PC-9 (cell line): ENCODE measurements at places on chromosomes 3 and 15. TPM values are rescaled to one million over a fixed set of nuclear protein-coding genes. Genes with fewer than 3 reads are reported as not detected.
A peak's percentile ranks its signal among the peaks of the same experiment; 100 is the strongest.

The ZIC1 gene
- total RNA-seq, result not detected in 2 replicates

DNA sequence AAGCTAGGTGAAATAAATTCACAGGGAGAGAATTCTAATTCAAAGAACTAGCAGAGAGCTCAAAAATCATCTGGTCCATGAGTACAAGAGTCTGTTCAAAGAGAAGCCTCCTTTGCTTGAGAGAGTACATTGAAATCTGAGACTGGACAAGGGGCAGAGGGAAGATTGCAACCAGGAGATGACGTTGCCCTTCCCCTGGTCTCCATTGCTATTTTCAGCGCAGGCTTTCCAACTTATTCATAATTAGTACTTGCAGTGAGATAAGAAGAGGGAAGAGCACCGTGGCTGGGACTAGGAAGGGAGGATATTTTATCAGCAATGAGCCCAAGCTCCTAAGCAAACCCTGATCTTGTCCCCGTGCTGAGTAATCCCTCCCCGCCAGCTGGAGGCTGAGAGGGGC is 251.8 kb upstream of the RORA start:
- H3K4me3 ChIP-seq, result no peak overlapping the region
- H3K4me1 ChIP-seq, result no peaks in the 10 kb centered on the region
- no peak for DNase-seq
- peaks cover 15% of the 10 kb centered on the region; the same call in 1 of the 2 replicates for H3K27me3 ChIP-seq
- H3K27ac ChIP-seq, result no peak overlapping the region
- no peaks in the 10 kb centered on the region for H3K36me3 ChIP-seq

DNA sequence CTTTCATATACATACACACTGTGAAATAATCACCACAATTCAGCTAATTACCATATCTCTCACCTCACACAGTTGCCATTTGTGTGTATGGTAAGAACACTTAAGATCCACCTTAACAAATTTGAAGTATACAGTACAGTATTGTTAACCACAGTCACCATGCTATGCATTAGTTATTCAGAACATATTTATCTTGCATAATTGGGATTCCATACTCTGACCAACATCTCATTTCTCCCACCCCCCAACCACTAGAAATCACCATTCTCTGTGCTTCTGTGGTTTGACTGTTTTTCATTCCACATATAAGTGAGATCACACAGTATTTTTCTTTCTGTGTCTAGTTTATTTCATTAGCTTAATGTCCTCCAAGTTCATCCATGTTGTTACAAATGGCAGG is 247.7 kb upstream of the CTNNB1 start:
- no peak overlapping the region for H3K4me3 ChIP-seq
- no peaks in the 10 kb centered on the region for H3K27me3 ChIP-seq
- H3K4me1 ChIP-seq, result no peaks in the 10 kb centered on the region
- no peaks in the 10 kb centered on the region for H3K36me3 ChIP-seq

The PLSCR5 gene
- not detected in 2 replicates for total RNA-seq

- no peak overlapping the region for H3K4me3 ChIP-seq
- H3K27me3 ChIP-seq, result no peaks in the 10 kb centered on the region
- no peak for DNase-seq
- no peak overlapping the region for H3K27ac ChIP-seq
- no peaks in the 10 kb centered on the region for H3K4me1 ChIP-seq
Observed at GRCh38 chr3:152185891-152186630, 82.7 kb upstream of the MBNL1 start.

The TNNC1 gene
- total RNA-seq, result 8.3 and 8.4 TPM in 2 replicates

DNA sequence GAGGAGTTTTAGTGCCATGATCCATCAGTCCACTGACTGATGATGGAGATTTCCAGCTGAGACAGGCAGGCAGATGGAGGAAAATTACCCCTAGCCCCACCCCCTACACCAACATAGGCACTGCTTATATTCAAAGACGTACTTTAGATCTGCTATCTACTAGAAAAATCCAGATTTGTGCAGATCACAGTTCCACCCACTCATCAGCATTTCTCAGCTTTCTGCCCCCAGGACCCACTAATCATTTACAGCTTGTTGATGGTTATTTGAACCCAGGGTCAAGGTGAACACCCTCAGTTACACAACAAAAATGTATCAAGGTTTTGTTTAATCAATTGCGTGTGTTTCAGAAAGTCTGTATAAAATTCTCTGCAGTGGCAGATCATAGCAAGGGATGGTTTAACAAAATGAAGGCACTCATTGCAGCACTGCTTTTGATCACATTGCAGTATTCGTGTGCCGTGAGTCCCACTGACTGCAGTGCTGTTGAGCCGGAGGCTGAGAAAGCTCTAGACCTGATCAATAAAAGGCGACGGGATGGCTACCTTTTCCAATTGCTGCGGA is at the start of gene HRG:
Gene HRG (plus strand): TSS at position 390 of the 564 bp plus-strand sequence. CDS start 18 bp downstream, at position 408.
- H3K4me1 ChIP-seq, result peaks cover 20% of the 10 kb centered on the region
- no peak within 1 kb of the TSS for H3K27ac ChIP-seq
- H3K27me3 ChIP-seq, result no peaks in the 10 kb centered on the region
- no peaks in the 10 kb centered on the region for H3K36me3 ChIP-seq
- no peak within 1 kb of the TSS for H3K4me3 ChIP-seq

DNA sequence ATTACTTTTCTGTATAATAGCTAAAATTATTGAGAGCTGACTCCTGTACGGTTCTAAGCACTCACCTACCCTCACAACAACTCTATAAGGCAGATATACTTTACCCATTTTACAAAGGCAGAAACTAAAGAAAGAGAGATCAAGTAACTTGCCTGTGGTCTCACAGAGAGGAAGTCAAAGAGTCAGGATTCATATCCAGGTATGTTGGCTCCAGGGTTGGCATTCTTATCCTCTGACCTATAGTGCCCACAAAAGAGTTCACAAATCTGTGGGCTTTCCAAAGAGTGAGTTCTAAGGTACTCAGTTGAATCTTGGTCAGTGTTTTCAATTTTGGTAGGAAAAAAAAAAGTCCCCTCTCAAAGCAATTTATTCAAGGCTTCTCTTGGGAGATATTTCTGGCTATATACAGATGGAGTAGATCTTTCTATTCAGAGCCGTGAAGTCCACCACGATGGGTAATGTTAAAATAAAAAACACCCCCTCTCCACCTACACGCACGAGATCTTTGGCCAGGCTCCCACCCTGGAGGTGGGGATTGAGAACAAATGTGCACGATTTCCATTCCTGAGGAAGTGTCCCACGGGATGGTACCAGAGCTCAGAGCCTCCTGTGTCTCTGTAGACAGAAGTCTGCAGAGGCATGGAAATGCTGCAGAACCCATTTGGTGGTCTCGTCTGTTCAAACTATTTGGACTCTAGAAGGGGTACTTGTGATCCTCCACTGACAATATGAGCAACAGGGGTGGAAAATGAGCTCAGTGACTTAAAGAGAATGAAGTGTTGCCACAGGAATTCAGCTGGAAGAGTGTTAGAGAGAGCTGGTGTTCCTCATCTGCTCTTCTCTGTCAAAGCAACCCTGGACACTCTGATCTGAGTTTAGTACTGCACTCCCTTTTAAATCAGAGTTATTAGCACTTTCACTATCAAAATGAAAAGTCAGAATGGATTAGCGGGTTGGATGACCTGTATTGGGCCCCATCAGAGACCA is 212.1 kb upstream of the EIF1B start:
- H3K36me3 ChIP-seq, result no peaks in the 10 kb centered on the region
- H3K4me3 ChIP-seq, result no peak overlapping the region
- no peak for DNase-seq
- no peaks in the 10 kb centered on the region for H3K4me1 ChIP-seq
- H3K27ac ChIP-seq, result no peak overlapping the region
- peaks cover 16% of the 10 kb centered on the region; the same call in 1 of the 2 replicates for H3K27me3 ChIP-seq

DNA sequence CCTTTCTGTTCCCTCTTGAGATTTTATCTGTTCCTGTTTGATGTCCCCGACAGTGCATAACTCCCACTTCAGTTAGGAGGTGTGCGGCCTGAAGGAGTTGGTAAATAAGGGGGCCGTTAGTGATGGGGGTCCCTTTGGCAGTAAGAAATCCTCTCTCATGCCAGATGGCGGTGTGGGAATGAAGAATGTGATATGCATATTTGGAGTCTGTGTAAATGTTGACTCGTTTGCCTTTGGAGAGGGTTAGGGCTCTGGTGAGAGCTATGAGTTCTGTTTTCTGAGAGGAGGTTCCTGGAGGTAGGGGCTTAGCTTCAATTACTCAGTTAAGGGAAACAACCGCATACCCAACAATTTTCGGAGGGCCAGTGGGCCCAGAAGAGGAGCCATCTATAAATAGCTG is 38.8 kb upstream of the RNF7 start:
- peaks cover 65% of the 10 kb centered on the region for H3K27me3 ChIP-seq
- DNase-seq, result no peak
- no peak overlapping the region for H3K4me3 ChIP-seq
- no peak overlapping the region for H3K27ac ChIP-seq
- H3K4me1 ChIP-seq, result no peaks in the 10 kb centered on the region

- peak overlapping the region; percentile 99 for H3K27ac ChIP-seq
- peaks cover 43% of the 10 kb centered on the region for H3K36me3 ChIP-seq
- no peaks in the 10 kb centered on the region for H3K27me3 ChIP-seq
- H3K4me1 ChIP-seq, result peaks cover 80% of the 10 kb centered on the region
- H3K4me3 ChIP-seq, result no peak overlapping the region
Observed at GRCh38 chr3:14415501-14415900, 13.1 kb downstream of the SLC6A6 start.

The GPR27 gene
- not detected in 2 replicates for total RNA-seq

GRCh38 chr3:39269528-39269927 is 10.3 kb downstream of the CX3CR1 start:
- H3K36me3 ChIP-seq, result no peaks in the 10 kb centered on the region
- no peak overlapping the region for H3K27ac ChIP-seq
- peaks cover 29% of the 10 kb centered on the region for H3K27me3 ChIP-seq
- DNase-seq, result no peak
- H3K4me3 ChIP-seq, result no peak overlapping the region
- H3K4me1 ChIP-seq, result no peaks in the 10 kb centered on the region

DNA sequence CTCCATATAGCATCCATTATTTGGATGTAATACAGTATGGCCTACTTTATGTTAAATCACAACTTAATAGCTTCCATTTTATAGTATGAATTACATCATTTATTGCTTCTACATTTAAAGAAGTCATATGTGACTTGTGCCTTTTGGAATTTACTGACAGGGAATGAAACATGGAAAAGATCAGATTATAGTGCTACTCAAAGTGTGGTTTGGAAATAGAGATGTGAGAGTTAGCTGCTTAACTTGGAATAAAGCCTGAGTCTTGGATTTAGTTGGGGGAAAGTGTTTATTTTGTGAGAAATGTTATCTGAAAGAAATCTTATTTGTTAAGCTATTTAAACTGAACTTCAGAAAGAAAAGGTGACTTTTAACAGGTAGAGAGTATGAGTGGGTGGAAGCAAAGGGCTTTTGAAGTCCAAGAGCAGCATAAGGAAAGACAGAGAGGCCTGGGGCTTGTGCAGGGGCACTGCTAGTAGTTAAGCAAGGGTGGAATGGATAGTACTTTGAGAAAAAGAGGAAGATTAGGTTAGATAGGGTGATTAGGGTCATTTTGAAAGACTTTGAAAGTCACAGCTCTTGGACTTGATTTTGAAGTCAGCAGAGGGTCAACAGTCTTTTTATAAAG is 60.5 kb downstream of the SLMAP start:
- 0 out of 2 replicates have a peak, but pooled peaks cover 3% of the 10 kb centered on the region for H3K36me3 ChIP-seq
- DNase-seq, result no peak
- H3K27ac ChIP-seq, result peak overlapping the region; percentile 8; the same call in 1 of the 2 replicates
- H3K27me3 ChIP-seq, result no peaks in the 10 kb centered on the region

DNA sequence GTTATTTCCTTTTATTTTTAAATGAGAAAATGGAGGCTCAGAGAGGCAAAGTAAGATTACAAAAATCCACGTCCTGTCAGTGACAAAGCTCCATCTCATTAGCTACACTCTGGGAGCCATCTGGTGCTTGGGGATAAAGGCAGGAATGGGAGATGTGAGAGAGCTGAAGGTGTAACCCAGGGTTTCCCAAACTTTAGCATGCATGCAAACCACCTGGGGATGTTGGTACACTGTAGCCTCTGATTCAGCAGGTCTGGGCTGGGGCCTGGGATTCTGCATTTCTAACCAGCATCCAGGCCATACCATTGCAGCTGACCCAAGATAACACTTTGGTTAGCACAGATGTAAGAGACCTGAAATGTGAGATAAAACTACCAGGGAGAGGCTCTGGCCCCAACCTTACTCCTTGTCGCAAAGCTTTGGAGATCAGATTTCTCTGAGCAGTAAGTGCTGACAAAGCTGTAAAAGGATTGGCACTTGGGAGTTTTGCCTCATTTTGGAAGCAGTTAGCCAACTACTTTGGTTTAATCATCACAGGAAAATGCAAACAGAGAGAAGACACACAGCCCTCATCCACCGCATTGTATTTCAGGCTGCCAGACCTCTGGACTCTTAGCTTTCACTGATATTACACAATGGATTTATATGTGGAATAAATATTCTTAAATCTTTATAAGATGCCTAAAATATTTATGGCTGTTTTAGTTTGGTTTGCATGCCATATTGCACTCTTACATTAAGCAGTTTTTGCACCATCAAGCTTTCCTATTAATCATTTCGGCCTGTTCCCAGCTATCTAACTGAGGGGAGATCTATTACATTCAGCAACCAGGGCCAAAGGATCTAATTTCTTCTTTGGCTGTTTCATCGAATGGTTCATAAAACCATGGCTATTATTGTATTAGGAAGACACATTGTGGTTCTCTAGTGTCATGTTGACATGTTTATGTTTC is 263.0 kb downstream of the EBLN2 start:
- H3K27ac ChIP-seq, result no peak overlapping the region
- H3K36me3 ChIP-seq, result no peaks in the 10 kb centered on the region
- H3K27me3 ChIP-seq, result no peaks in the 10 kb centered on the region
- no peak for DNase-seq

The SERPINI2 gene
- total RNA-seq, result not detected in 2 replicates
